ENCODE measurements at places on chromosomes 13 and 19. TPM values are rescaled to one million over a fixed set of nuclear protein-coding genes. Genes with fewer than 3 reads are reported as not detected.

The MRPL4 gene
- total RNA-seq, result 48.1 TPM

The TMEM238 gene
- not detected for total RNA-seq

The PDX1 gene
- total RNA-seq, result not detected

The ZFR2 gene
- not detected for total RNA-seq

The TEX26 gene
- not detected for total RNA-seq

The ATP4B gene
- total RNA-seq, result not detected

The RPS28 gene
- 149 TPM for total RNA-seq

The ZNF471 gene
- total RNA-seq, result 2.1 TPM

The UPK1A gene
- not detected for total RNA-seq

The ZNF112 gene
- 7.2 TPM for total RNA-seq

The WDR87 gene
- total RNA-seq, result not detected

The C19orf67 gene
- total RNA-seq, result not detected

The ZNF626 gene
- 13.5 TPM for total RNA-seq

The TINCR gene
- total RNA-seq, result not detected

The LHB gene
- total RNA-seq, result not detected

The PNMA8A gene
- total RNA-seq, result 7.3 TPM

The CCDC8 gene
- total RNA-seq, result 0.13 TPM

The IFNL1 gene
- not detected for total RNA-seq

The ZNF433 gene
- total RNA-seq, result 4.5 TPM

The AP1M1 gene
- 59.3 TPM for total RNA-seq

The KLK3 gene
- total RNA-seq, result not detected

The FCER2 gene
- total RNA-seq, result not detected

The ATG4D gene
- total RNA-seq, result 10.3 TPM

The CEACAM1 gene
- total RNA-seq, result 1.5 TPM

The ZNF417 gene
- 12.4 TPM for total RNA-seq

The GSX1 gene
- not detected for total RNA-seq

The TEX101 gene
- not detected for total RNA-seq

The KLK14 gene
- total RNA-seq, result not detected

The SOX1 gene
- total RNA-seq, result not detected

The USHBP1 gene
- total RNA-seq, result 15.1 TPM

The NPAS1 gene
- not detected for total RNA-seq

The MBD3L2 gene
- not detected for total RNA-seq

The CNFN gene
- total RNA-seq, result not detected

The SERTAD3 gene
- 10.4 TPM for total RNA-seq

The ZNF677 gene
- 23.1 TPM for total RNA-seq

The SULT2A1 gene
- total RNA-seq, result not detected

The TUBA3C gene
- total RNA-seq, result not detected

The MYO1F gene
- total RNA-seq, result 0.36 TPM

The CPB2 gene
- not detected for total RNA-seq

The PSG1 gene
- not detected for total RNA-seq

The ANKLE1 gene
- 1.6 TPM for total RNA-seq

The CEBPA gene
- total RNA-seq, result 0.14 TPM

The STAP2 gene
- total RNA-seq, result 3.6 TPM

The FAM124A gene
- total RNA-seq, result 23.3 TPM

All from thoracic aorta endothelial cell (primary cell).